CD4-positive, alpha-beta T cell treated with Interleukin-17A for 1 hour (primary cell): ENCODE measurements at places on chromosomes 4 and X.

GRCh38 chr4:80010316-80010715 is 62.7 kb downstream of the ANTXR2 start:
- no peak for DNase-seq

DNA sequence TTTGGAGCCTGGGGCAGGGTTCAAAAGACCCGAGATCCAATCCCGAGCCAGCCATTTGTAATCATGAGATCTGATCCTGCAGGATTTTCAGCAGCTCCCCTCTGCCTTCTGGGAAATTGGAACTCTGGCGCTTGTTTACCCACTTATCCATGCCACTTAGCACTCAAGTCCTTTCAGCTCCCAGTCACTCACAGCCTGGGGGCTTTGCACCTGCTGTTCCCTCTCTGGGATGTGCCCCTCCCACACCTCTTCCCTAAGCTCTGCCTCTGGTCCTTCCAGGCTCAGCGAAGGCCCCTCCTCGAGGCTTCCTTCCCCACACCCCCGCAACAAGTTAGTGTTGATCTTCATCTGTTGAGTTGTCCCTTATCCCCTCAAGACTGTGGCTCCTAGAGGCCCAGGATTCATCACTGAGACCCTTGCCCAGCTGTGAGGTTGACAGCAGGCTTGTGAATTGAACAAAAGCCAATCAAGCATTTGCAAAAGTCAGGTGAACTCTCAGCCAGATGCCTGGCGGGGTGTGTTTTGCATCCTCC is 99.1 kb upstream of the AFAP1 start:
- no peak for DNase-seq

- no peak for DNase-seq
Observed at GRCh38 chr4:1375761-1376322, 28.8 kb downstream of the UVSSA start.

- DNase-seq: no peak
Observed at GRCh38 chrX:20420058-20420457, 153.3 kb upstream of the RPS6KA3 start.

GRCh38 chr4:675980-676870 is 1.9 kb downstream of the MYL5 start:
- DNase-seq: peak; percentile 9
